ENCODE measurements at places on chromosomes 5 and 9. TPM values are rescaled to one million over a fixed set of nuclear protein-coding genes. Genes with fewer than 3 reads are reported as not detected.

- DNase-seq = no peak
Measured at GRCh38 chr9:83141887-83142286, 78.9 kb upstream of the RASEF start.

DNA sequence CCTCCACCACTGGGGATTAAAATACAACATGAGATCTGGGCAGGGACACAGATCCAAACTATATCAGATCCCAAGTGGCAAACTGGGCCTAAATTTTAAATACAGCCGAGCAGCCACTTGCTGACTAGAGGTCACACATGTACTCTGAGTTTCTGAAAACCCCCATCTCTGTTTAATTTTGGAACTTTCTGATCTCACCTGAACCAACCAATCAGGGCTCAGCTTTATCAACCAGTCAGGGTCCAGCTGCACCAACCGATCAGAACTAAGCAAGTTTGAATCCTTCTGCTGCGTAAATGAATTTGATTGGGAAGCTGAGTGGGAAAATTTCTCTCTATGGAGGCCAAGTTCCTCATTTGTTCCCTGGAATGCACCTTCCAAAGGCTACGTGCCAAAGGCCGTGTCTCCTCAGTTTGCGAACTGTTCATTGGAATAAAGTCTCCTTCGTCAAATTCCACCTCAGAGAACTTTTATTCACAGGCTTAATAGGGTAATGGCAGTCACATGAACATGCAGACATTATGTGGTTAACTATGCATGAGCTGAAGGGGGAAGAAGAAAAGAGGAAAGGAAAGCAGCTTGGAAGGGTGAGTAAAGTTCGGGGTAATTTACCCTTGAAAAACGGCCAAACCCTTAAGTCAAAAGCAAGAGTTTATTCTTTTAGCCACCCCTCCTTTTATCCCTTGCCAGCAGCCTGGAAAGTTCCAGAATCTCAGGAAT is 3.7 kb downstream of the CD180 start:
- no peak for DNase-seq

- no peak for DNase-seq
Measured at GRCh38 chr5:76333571-76333970, 69.5 kb upstream of the IQGAP2 start.

DNA sequence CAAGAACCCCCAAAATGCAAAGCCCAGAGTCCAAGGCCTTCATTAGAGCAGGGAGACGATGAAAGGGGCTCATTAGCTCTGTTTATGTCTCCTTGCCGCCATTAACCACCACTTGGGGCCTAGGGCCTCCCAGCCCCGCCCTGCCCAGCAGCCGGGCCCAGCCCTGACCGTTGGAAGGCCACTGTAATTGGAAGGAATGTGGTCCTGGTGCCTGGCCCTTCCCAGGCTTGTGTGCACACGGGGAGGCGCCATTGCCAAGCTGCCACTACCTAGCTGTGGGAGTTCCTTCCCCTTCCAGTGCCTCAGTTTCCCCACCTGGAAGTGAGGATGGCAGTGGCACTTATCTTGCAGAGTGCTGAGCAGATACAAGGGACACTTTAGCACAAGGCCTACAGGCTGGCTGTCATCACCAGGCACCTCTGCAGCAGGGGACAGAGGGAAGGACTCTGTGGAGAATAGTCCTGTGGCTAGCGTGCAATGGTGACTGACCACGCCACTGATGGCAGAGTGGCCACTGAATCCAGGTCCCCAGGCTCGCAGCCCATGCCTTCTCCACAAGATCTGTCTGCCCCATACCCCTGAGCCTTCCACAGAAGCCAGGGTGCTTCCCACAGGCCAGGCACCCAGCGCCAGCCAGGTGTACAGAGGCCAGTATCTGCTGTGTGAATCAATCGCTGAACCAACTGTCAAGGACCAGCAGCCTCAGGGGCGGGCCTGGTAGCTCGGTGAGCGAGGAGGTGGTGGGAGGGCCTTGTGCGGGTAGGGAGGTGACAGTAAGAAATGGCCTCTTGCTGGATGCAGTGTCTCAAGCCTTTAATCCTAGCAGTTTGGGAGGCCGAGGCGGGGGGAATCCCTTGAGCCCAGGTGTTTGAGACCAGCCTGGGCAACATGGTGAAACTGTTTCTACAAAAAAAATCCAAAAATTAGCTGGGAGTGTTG is 20.8 kb downstream of the GBGT1 start:
- DNase-seq = no peak

DNA sequence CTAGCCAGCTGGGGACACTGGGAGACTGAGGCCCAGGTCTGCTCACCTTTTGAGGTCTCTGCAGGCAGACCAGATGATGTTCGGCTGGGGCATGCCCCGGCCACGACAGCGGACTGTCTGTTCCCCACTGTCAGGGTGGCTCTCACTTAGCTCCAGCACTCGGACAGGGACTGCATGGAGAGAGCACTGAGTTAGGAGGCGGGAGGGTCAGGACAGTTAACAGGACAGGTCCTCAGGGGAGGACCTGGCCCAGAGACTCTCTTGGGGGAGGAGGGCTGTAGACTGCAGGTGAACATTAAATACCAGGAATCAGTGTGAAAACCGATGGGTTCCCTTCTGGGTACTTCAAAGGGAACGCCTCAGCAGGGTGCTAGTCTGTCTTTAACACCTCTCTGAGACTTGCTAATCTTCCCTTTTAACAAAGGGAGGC is 25.1 kb downstream of the PDGFRB start:
- no peak for DNase-seq

The PLPPR1 gene
- total RNA-seq = not detected

The GAS1 gene
- total RNA-seq = 136 TPM

All from fibroblast of villous mesenchyme (primary cell).